T follicular helper cell (primary cell): ENCODE measurements at places on chromosomes 5 and 9.
A peak's percentile ranks its signal among the peaks of the same experiment; 100 is the strongest.

DNA sequence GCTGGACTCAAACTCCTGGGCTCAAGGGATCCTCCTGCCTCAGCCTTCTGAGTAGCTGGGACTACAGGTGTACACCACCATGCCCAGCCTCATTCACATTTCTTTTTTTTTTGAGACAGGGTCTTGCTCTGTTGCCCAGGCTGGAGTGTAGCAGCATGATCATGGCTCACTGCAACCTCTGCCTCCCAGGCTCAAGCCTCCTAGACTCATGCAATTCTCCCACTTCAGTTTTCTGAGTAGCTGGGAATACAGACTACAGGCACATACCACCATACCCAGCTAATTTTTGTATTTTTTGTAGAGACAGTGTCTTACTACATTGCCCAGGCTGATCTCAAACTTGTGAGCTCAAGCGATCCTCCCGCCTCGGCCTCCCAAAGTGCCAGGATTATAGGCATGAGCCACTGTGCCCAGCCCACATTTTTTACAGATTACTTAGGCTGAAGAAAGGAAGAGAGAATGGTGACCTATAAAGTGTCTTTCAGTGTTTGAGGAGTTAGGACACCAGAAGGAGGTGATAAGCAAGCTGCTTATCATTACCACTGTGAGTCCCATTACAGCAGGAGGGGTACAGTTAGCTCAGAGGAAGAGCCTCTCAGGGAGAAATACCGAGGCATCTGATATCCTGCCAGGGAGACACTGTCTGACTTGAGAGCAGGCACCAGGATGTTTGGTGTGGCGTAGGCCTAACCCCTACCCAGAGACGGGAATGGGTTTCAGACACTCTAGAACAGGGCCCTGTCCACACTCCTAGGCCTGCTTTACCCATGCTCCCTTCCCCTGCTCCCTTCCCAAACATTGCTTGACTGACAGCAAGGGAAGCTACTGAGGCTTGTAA, 9.7 kb downstream of the FAXDC2 start:
- no peak for DNase-seq

GRCh38 chr5:73327908-73328455, 120.6 kb downstream of the FOXD1 start:
- DNase-seq: no peak

DNA sequence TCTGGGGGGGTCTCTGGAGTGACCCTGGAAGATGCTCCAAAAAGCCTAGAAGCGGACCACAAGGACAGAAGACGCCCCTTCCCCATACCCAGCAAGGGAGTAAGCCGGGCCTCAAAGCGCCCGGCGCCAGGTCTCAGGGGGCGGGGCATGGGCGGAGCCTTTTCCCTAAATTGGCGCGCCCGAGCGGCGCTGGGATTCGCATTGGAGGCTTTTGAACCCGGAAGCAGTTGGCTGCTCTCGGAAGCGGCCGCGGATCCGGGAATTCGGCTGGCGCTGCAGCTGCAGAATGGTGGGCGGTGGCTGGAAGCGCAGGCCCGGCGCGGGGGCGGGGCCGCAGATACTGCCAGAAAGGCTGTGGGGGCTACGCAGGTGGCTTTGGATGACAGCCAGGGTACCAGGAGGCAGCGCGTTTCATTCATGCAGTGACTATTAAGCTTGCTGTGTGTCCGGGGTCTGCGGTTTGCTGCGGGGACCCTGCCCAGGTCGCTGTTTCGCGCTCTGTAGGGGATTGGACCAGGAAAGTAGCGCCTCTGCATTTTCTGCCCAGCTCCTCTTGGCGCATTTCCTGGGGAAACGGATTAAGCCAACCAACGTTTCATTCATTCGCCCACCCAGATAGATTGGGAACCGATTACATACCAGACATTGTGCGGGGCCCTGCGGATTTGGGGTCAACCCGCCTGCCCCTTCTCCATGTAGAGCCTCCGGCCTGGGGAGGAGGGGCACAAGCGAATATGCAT, 83.0 kb upstream of the FREM1 start:
- DNase-seq: peak; percentile 10

DNA sequence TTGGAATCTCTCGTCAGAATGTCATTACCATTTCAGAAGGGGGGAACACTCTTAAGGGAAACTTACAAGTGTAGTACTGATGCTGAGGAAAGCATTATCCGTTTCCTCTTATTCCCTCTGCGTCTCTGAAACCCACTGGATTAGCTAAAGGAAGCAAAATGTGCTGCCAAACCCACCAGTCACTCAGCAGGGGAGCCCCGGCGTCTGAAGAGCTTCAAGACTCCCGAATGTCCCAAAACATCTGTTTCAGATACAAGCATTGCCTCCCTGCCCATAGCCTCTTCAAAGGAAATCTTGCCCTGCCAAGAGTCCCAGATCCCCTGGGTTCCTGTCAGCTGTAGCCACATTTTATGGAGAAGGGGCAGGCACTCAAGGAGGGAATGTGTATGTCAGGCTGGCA, 1.0 kb upstream of the HCN1 start:
- DNase-seq: no peak

DNA sequence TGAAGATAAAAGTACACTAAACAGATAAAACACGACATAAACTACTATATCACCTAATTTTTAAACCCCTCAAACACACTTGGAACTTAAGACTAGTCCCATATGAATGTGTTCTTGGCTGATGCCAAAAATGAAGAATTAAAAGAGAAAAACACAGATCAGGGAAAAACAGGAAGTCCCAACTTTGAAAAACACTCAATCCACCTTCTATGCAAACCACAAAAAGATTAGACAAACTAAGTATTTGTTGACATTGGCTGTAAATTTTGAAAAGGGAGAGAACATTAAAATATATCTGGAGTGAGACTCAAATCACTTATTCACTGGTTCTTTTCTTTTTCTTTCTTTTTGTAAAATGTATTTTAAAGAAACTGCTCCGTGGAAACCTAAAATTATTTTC, 81.4 kb downstream of the ANKH start:
- DNase-seq: no peak

DNA sequence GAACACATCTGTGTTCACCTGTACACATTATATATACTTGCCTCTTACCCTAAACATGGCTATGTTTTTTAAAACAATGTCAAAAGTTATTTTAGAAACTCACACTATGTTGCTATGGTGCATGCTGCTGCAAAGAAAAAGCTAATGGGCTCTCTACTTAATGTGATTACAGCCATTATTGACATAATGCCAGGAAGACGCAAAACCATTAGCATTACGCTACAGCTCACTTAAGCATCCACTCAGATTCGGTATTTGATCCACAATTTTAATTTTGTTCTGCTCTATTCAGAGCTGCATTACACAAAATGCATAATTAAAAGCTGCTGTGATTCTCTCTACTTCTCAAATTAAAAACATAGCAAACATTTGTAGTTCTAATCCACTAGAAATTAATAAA, 395.2 kb downstream of the BNC2 start:
- DNase-seq: no peak

- no peak for DNase-seq
Observed at GRCh38 chr9:110131499-110131898, 76.5 kb downstream of the C9orf152 start.

DNA sequence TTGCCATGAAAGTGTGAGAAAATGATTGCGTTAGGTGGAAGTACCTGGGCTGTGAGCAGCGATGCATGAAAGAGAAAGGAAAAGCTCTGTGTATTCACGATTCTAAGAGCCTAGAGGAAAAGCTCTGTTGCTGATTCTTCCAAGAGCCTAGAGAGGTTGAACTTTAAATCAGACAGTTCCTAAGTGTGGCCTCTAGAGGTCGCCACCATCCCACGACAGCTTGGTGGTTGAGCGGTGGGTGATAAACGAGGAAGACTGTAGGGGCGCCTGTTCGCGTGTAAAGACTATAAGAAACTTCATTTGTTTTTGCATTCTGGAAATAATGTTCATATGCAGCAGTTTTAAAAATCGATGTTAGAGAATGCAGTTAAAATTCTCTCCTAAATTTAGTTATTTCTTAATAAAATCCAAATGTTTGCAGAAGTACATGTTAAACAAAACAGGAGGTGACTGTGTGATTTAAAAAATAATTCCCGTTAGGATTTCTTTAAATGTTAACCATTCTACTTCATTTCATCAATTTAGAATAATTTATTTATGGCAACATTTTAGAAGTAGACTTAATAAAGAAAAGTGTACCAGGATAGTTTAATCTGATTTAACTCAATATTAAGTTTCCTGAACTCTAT, 107.7 kb downstream of the TENT4A start:
- peak; percentile 33 for DNase-seq

DNA sequence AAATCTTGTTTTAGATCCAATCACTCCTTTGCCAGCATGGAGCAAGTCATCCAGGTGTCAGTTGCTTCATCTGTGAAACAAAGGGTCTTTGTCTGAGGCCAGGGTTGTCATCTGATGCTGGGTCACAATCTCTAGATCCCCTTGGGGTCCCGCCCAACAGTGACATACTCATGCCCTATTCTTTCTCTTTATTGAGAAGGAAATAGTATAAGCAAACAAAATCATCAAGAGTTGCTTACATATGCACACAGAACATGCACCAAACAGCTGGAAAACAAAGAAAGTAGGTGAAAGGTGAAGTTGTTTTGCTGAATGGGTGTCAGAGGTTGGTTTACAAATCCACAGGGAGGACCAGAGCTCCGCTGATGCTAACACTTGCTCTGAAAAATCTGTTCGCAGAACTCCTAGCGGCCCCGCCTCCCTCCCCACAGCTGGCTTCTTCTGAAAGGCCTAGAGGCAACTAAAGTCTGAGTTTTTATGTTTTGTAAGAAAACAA, 106.1 kb upstream of the SLC44A1 start:
- no peak for DNase-seq

- DNase-seq: no peak
Observed at GRCh38 chr9:73137914-73138313, 13.8 kb upstream of the ANXA1 start.

GRCh38 chr9:5543875-5544702, 33.8 kb downstream of the PDCD1LG2 start:
- no peak for DNase-seq

DNA sequence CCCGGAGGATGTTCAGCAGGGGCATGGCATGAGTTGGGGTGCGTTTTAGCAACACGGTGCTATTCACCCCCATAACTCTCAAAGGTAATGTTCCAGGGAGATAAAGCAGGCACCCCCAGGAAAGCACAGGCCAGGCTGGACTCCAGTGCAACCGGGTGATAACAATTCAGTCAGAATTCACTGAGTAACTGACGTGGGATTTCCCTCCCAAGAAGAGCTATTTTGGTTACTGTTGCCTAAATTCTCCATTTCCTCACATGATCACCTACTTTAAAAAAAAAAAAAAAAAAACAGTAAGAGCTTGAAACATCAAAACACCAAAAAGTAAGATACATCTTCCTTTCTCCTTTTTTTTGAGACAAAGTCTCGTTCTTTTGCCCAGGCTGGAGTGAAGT, 137.6 kb upstream of the WWC1 start:
- DNase-seq: no peak

GRCh38 chr9:121827251-121827967, 176.0 kb downstream of the DAB2IP start:
- no peak for DNase-seq

GRCh38 chr5:107263387-107264018, 407.2 kb downstream of the EFNA5 start:
- no peak for DNase-seq

- DNase-seq: no peak
Observed at GRCh38 chr9:92236465-92236864, 57.0 kb downstream of the IARS1 start.

DNA sequence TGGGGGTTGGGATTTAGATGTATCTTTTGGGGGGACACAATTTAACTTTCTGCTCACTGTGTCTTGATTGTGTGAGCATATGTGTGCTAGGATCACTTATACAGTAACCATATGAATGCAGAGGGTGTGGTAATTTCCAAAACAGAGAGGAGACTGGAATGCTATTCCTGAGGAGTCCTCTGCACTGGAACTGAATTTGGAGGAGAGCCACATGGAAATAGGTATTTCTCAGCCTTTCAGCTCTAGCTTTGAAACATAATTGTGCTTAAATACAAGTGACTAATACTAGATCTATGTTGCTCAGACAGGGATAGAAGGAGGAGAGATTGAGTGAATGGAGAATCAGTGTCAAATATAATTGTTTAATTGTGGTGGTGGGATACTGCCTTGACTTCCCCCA, 45.5 kb downstream of the FOCAD start:
- DNase-seq: no peak

DNA sequence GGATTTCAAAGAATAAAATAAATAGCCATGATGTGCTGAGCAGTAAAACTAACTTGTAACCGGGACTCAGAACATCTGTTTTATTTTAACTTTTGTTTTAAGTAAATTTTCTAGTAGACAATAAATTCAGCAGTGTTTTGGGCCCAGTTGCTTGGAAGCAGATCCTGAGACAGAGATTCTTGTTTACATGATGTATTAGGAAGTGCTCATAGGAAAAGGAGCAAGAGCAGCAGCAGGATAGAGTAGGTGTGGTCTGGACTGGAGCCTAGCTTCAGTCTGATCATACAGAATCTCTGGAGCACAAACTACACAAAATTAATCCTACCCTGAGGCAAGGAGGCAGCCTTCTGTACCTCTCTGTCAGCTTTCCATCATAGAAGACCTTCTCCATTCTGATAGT, 139.2 kb upstream of the CCNH start:
- no peak for DNase-seq

GRCh38 chr9:95457769-95458168, 59.0 kb downstream of the PTCH1 start:
- DNase-seq: no peak

DNA sequence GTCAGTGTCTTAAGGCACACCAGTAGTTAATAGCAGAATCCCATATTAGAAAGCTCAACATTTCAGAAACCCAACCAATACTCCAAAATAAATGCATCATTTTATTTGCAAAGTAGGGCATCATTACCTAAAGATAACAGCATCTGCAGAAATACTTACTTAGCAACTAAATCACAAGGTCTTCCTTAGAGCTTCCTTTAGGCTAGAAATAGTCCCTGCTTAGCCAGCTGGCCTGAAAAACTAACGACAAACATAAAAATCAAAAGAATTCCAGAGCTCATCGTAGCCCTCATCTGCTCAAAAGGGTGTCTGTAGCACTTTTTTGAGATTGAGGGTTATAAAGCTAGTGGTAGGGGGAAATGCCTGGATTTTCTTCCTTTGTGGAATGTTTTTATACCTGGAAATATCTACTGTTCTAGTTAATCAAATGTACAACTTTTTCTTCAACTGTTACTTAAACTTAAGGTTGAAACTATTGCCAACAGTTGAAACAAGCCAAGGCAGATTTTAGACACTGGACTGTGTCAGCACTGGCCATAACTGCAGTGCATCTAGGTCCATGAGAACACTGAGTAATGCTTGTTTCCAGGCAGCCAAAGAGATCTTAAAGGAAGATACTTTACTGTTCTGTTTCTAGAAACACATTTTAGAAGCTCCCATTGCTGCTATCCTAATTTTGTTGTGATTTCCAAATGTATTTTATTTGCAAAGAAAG, 129.4 kb upstream of the RASA1 start:
- DNase-seq: no peak

DNA sequence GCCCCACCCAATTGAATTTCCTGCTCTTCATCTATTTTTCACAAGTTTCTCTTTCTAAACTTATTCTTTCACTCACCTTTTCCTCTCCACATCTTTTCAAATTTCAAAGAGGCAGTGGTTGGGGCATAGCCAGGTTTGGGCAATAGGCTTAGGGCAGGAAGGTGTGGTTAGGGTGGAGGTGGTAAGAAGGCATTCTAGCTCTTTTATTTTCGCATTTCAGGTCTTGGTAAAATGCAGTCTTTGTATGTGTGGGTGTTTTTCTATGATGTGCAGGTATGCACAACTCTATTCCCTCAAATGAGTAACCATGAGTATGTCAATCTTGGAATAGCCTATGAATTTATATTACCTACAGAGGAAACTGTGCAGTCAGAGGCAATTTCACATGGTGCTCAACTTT, 129.8 kb upstream of the IFNE start:
- no peak for DNase-seq
